ENCODE measurements at places on chromosomes 5 and 9.

DNA sequence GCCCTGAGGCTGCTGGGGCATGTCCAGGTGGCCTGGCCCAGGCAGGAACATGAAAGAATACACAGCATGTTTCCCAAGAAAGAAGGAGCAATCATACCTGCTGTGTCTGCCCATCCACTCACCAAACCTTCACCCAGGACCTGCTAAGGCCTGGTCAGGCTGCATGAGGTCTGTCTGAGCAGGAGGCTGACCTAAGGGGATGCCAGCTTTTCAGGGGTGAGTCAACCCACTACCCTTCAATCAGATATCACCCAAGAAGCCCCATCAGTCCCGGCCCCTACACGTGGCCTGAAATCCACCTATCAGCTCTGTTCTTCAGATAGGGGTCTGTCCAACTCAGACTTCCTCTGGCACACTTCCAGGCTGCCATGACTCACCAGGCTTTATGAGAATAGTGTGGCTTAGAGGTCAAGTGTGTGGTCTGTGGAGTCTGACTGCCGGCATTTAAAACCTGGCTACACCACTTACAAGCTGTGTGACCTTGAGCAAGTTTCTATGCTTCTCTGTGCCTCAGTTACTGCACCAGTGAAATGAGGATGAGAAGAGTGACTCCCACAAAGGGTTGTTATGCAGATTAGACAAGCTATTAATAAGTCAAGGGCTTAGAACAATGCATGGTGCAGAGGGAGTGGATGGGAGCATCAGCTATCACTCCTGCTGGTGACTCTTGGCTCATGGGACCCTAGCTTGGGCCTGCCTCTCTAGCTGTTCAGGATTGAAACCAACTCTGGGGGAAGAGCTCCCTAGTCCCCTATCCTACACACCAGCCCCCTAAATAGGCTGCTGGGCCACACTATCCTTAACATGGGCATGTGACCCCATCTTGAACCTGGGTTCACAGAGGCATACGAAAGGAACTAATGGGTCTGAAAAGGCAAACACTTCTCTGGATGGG lies 130.3 kb downstream of the PAX5 start:
- peak; percentile 40 for DNase-seq

GRCh38 chr5:58851571-58851970 lies 268.7 kb downstream of the RAB3C start:
- no peak for DNase-seq

DNA sequence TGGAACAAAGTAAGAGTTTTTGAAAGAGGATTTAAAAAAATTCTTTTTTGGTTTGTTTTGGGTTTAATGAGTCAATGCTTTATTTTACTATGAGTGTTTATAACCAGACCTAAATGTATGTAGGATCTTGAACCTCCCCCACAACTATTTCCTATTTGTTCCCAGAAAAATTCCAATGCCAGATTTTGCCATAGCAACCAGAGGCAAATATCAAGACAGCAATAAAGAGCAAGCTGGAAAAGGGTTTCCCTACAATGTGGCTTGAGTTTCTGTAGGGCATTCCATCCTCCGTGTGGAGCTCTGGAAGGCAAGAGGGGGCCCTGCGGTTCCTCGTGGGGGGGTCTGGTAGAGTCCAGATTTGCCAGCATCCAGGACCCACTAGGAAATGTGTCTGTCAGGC lies 27.8 kb upstream of the GDNF start:
- no peak for DNase-seq

DNA sequence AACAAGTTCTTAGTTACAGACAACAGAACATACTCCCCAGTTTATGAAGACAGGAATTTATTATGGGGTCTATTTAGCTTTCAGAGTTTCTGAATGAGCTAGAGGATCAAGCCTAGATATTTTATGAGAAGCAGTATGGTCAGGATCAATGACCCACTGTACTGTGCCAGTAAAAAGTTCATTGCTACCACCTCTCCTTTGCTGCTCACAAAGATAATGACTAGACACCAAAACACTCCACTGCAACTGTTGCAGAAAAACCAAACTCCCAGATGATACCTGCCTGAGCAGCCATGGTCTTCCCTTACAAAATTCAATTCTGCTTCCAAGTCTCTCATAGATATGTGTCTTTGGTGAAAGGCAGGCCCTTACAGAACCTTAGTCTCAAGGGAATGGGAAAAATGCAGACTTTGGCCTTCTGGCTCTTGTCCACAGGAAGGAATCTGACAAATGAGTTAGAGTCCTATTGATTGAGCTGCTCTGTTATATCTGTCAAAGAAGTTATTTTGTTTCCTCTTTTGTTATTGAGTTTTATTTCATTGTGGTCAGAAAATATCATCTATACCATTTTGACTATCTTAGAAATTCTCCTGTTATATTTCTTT lies 74.7 kb upstream of the RASGRF2 start:
- no peak for DNase-seq

DNA sequence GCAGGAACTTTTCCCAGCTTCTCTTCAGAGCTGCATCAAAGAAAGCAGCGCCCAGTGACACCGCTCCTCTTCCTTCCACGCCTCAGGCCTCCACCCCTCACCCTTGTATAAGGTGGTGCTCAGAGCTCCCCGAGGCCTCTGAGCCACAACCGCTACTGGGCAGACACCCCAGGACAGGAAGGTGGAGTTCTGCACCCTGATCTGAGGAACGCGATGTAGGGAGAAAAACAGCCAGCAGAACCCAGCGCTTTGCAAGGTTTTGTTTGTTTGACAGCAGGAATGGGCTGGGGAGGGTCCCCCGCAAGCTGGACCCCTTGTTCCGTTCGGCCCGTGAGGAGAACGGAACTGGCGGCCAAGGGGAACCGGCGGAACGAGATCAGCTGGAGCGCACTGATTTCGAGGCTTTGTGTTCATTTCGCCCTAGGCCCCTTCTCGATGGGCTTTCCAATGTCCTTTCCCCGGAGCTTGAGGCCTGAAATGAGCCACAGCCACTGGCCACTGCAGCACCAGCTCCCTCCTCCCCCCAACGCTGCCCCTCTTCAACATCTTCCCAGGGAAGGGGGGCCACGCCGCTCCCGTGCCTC lies 4.1 kb downstream of the EDF1 start:
- DNase-seq: no peak

GRCh38 chr9:114779352-114779845 lies 26.4 kb downstream of the TNFSF15 start:
- DNase-seq: peak; percentile 12

DNA sequence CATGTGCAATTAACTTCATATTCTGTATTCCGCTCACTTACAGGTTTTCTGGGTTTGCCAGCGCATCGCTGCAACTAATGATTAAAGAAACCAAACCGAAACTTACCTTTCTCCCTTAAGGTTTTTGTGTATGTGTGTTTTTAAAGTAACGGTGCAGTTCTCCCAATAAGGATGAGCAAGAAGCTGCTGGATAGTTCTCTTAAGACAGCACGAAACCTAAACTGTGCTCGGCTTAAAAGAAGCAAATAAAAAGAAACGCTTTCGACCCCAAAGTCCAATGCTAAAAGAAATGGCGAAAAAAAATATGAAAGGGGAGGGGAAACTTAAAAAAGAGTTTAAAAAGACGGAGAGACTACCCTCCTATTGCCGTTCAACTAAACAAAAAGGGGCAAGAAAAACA lies 340 bp downstream of the ELAVL2 start:
- no peak for DNase-seq

DNA sequence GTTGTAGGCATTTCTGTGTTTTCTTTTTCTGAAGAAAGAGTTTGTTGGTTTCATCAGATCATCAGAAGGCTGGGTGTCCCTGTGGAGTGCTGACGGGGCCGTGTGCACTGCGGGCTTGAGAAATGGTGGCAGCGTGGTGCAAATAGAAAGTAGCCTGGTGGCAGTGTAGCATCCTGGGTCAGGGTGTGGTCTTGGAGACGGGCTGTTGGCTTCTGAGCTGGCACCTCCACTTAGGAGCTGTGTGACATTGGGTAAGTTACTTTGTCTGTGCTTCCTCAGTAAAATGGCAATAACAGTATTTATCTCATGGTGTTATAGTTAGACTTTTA lies 10.0 kb upstream of the NDST1 start:
- no peak for DNase-seq

- peak; percentile 33 for DNase-seq
Measured at GRCh38 chr9:21974722-21975409, 19.3 kb downstream of the CDKN2A start.

GRCh38 chr5:181223058-181223728 lies at the start of gene TRIM41:
Gene TRIM41, plus strand, starts transcription at chr5:181223281. Its CDS starts 719 bp downstream, at chr5:181224000.
- DNase-seq: peak; percentile 98

- no peak for DNase-seq
Measured at GRCh38 chr5:124867137-124867704, 120.8 kb upstream of the ZNF608 start.

DNA sequence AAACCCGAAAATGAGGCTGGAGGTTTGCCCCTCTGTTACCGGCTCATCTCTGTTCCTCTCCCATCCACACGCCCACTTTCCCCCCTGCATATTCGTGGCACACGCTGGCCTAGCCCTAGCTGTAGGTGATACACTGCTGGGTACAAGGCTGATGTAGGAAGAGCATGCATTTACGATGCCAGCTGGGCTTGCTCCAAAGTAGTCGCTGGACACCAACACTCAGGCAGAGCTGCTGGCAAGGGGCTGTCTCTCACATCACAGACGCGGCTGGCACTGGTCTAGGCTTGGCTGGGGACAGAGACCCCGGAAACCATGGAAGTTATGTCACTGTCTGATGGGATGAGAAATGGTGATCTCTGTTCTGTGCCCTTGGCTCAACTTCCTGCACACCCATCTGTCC lies 9.8 kb upstream of the PHYKPL start:
- DNase-seq: no peak

- no peak for DNase-seq
Measured at GRCh38 chr9:15529566-15530324, 19.0 kb upstream of the PSIP1 start.

GRCh38 chr5:124742983-124743601 lies 3.3 kb downstream of the ZNF608 start:
- DNase-seq: peak; percentile 27

GRCh38 chr5:95791751-95792150 lies 30.8 kb downstream of the GLRX start:
- DNase-seq: no peak

DNA sequence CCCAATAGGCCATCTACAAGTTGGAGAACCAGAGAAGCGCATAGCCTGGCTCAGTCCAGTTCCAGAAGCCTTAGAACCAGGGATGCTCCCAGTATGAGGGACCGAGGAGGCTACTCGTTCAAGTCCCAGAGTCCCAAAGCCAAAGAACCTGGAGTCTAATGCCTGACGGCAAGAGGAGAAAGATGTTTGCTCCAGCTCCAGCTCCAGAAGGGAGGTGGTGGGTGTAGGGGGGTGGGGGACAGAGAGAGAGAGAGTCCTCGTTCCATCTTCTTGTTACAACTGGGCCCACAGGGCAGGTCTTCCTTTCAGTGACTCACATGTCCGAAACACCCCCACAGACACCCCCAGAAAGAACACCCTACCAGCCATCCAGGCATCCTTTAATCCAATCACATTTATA lies 63.9 kb downstream of the SEC61B start:
- DNase-seq: no peak

DNA sequence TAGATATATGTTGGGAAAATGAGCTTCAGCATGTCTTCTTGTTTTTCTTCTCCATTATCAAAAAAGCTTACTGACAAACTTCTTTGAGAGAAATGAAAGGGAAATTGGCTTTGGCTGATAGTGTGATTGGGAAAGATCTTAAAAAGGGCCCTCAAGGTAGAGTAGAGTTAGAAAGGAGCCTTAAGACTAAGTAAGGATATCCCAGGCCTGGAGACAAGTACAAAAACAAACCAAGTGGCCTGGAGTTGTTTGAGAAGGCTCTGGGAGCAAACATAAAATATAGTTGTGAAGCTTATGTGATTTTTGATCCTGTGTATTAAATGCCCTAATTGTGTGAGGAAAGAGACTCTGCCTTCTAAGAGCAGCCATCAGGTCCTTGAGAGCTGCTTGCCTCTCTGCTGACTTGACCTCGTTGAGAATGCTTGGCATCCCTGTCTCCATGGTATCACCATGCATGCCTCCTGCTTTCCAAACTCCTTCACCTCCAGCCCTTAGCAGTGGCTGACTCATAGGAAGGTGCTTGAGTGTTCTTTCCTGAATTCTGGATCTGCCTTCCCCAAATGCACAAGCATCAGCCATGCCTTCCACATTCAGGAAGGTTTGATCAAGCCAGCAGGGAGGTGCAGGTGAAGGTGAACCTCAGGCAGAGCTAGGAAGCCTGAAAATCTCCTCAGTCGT lies 78.9 kb downstream of the SMARCA2 start:
- DNase-seq: no peak

- DNase-seq: no peak
Measured at GRCh38 chr9:78746010-78746409, 449.1 kb downstream of the PSAT1 start.

- no peak for DNase-seq
Measured at GRCh38 chr5:75200776-75201175, 35.9 kb downstream of the ANKRD31 start.
